ENCODE measurements at places on chromosomes 2 and 18.

DNA sequence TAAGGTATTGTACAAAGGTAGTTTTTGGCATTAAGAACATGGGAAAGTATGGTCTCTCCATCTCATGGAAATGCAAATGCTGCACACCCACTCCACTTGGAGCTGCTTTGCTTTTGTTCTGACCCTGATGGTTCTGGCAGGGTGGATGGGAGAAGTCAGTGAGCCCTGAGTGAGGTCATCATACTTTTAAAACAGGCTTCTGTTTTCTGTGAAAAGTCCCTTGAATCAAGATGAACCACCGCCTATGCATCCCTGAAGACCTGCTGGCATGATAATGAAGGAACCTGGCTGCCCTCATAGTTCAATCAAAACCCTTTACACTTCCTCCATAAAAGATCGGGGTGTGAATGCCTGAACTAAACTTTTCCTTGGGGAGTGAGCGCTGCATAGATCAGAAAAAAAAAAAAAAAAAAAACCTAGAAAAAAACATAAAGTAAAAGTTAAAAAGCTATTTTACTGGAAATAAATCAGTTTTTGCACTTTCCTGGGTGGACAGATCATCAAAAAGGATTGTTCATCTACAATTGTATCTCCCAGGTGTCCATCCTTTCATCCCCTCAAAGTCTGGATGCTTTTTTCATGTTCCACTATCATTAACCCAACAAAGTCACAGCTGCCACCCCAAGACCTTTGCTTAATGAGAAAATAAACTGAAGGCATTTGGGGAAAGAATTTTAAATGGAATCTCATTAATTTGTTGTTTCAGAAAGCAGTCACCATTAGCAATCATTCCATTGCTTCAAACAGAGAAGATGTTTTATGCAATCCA lies 728.1 kb upstream of the DDX18 start:
- no peak for DNase-seq

DNA sequence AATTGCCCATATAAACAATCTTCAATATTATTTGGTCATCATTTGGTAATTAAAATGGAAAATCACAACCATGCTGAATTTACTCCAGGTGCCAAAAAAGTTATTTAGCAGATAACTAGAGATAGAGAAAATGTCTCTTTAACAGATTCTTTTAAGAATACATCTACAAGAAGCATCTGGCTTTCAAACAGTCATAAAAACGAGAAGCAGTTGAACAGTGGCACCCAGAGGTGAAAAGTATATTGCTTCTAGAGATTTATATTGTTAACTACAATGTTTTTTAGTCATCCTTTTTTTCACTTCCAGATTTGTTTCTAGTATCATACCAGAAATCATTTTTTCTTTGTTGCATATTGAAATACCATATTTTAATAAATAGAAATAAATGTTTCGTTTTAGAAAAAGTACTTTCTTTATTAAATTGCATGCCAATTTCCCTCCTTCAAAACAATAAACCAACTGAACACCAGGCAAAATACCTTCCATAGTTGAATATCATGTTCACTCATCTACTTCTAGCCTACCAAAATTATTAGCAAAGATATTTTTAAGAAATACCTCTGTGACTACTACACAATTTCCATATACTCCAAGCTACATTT lies 65.4 kb upstream of the HNRNPA3 start:
- no peak for DNase-seq

GRCh38 chr2:99420751-99421299 lies 69.0 kb downstream of the REV1 start:
- no peak for DNase-seq

DNA sequence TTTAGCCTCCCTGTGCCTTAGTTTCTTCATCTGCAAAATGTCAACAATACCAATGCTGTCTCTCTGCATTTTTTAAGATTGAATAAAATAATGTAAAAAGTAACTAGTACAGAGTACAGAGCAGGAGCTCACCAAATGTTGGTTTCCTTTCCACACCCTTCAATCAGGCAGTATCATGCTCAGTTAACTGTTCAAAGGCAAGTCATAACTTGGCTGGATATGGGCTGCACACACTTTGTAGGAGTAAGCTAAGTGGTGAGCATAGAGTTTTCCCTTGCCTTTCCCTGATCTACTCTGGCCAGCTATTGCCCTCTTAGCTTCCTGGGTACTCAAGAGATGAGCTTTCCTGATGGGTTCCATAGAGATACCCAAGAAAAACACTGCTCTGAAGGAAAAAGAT lies 77.9 kb downstream of the CYBRD1 start:
- DNase-seq, result no peak

DNA sequence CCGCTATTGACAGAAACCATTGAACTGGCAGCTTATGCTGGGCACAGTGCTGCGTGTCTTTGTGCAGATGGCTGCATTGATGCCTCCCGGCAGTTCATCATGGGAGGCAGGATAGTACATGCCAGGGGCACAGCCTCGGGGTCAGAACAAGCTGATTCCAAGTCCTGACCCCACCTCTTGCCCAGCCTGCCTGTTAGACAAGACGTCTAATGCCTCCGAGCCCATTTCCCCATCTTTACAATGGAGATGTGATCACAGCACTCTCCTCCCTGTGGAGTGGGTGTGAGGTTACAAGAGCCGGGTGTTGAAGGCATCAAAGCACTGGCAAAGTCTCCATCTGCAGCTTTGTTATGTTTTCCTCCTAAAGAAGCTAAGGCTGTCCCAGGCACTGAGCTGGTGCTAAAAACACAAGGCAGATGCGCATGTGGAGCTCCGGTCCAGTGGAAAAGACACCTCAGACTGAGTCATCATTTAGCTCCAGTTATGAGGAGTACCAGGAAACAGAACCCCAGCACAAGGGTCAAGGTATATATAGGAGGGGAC lies 125.7 kb upstream of the EPAS1 start:
- peak; percentile 85 for DNase-seq

GRCh38 chr2:70356941-70357683 lies 55.2 kb upstream of the FAM136A start:
- no peak for DNase-seq

- no peak for DNase-seq
Measured at GRCh38 chr2:5695654-5696403, 3.6 kb downstream of the SOX11 start.

GRCh38 chr2:3588084-3588483 lies 6.8 kb upstream of the COLEC11 start:
- DNase-seq, result no peak

GRCh38 chr18:48194591-48195181 lies 214.5 kb downstream of the ZBTB7C start:
- no peak for DNase-seq

GRCh38 chr18:64474255-64474654 lies 325.4 kb upstream of the LINC00305 start:
- no peak for DNase-seq

DNA sequence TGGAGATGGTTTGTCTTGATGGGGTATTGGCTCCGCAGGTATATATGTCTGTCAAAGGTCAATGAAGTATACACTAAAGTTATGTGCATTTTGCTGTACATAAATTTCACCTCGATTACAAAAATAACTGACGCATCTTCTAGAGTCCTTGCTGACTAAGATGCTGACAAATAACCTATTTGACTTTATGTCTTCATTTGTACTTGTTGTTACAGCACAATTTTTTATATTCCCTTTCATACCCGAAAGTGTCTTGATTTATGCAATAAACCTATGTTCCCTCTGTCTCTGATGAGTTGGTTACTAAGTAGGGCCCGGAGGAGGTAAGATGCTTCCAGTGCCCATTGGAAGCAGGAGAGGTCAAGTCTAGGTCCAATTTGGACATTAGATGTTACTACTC lies 93.5 kb downstream of the COPS8 start:
- no peak for DNase-seq

- no peak for DNase-seq
Measured at GRCh38 chr2:203586696-203587095, 51.6 kb upstream of the RAPH1 start.

DNA sequence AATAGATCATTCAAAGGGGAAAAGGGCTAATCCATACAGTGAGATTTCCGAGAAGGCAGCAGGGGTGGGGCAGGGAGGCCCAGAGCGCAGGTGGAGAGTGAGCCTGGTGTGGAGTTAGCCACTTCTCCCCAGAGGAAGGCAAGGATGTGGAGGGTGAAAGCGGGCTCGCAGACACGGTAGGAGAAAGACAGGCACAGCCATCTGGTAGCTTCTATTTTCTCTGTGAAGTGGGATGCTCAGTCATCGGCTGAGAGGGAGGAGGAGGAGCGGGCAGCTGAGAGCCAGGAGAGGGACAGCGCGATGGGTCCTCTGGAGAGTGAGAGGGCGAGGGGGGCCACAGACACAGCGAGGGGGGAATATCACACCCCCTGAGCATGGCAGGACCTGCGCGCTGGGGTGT lies 153.3 kb upstream of the NDUFV2 start:
- no peak for DNase-seq

- DNase-seq, result no peak
Measured at GRCh38 chr18:59305295-59305694, 13.2 kb downstream of the CPLX4 start.

DNA sequence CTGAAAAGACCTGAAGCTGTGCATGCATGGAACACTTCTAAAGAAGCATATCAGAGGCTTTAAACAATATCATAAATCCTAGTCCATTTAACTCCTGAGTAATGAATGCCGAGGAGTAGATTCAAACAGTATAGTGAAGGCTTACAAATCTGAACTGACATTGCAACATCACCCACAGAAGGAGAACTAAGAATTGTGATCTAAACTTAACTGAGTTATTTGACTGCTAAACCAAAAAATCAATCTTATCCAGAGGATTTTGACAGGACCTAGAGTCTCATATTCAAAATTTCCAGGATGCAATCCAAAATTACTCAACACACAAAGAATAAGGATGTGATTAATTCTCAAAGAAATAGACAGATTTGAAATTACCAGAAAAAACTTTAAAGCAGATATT lies 181.0 kb downstream of the SLC39A10 start:
- no peak for DNase-seq

GRCh38 chr2:69911985-69912563 lies 2.8 kb upstream of the MXD1 start:
- DNase-seq, result no peak

- DNase-seq, result no peak
Measured at GRCh38 chr18:68728081-68728700, 13.3 kb upstream of the TMX3 start.

GRCh38 chr2:9354318-9354717 lies 69.0 kb downstream of the ITGB1BP1 start:
- DNase-seq, result no peak

- DNase-seq, result no peak
Measured at GRCh38 chr2:25690058-25690457, 16.7 kb upstream of the DTNB start.

- DNase-seq, result no peak
Measured at GRCh38 chr18:72899338-72899737, 31.6 kb upstream of the NETO1 start.

GRCh38 chr2:14743861-14744260 lies 111.3 kb downstream of the LRATD1 start:
- DNase-seq, result peak; percentile 21

- no peak for DNase-seq
Measured at GRCh38 chr2:202490479-202490878, 114.4 kb downstream of the BMPR2 start.

- no peak for DNase-seq
Measured at GRCh38 chr2:182587831-182588230, 128.2 kb upstream of the DNAJC10 start.

GRCh38 chr18:76687304-76687962 lies 134.9 kb upstream of the ZNF236 start:
- DNase-seq, result no peak

DNA sequence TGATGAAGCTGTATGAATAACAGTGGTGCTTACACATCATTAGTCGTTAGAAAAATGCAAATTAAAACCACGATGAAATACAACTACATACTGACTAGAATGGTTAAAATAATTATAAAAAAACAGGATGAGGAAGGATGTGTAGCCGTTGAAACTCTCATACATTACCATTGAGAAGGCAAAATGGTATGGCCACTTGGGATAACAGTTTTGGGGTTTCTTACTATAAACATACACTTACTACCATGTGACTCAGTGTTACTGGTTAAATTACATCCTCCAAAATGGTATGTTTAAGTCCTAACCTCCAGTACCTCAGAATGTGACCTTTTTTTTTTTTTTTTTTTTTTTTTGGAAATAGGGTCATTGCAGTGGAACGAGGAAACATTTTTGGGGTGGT lies 58.4 kb downstream of the UBE2E3 start:
- no peak for DNase-seq

DNA sequence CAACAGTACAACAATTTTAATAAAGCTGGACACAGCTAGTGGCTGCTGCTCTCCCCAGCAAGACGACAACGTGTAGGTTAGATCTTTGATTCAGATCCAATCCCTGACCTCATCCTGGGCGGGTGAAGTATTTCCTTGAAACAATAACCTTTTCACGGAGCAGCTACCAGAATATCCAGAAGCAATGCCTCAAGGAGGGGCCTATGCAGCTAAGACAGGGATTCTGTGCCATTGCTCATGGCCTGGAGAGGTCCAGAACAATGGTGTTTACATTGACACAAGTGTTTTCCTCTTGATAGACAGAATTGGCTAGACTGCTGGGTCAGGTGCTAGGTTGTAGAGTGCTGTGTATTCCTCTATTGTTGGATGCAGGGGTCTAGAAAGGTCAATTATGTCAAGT lies 520.1 kb downstream of the BCL11A start:
- no peak for DNase-seq

DNA sequence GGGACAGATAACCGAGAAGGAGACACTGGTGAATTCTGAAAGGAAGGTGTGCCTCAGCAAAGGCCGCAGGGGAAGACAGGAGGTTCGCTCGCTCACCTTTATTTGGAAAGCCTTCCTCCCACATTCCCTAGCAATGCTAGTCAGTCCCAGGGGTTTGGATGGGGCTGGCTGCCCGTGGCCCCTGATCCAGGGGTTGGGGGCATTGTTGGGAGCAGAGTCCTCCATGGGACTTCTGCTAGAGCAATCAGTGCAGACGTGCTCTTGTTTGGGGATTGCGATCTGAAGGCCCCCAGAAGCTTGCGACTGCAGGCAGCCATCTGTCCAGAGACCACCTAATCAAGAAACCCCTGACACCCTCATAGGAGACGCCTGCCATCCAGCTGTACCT lies 6.0 kb upstream of the CYP27C1 start:
- DNase-seq, result no peak

GRCh38 chr18:50715919-50716318 lies 103.9 kb downstream of the MRO start:
- no peak for DNase-seq

- DNase-seq, result no peak
Measured at GRCh38 chr18:13221869-13222855, 3.6 kb downstream of the LDLRAD4 start.

GRCh38 chr2:3476985-3477327 lies 42.4 kb downstream of the ADI1 start:
- no peak for DNase-seq

GRCh38 chr2:198534756-198535155 lies 730.4 kb downstream of the PLCL1 start:
- no peak for DNase-seq

GRCh38 chr18:6868033-6868432 lies 138.5 kb downstream of the ARHGAP28 start:
- no peak for DNase-seq

DNA sequence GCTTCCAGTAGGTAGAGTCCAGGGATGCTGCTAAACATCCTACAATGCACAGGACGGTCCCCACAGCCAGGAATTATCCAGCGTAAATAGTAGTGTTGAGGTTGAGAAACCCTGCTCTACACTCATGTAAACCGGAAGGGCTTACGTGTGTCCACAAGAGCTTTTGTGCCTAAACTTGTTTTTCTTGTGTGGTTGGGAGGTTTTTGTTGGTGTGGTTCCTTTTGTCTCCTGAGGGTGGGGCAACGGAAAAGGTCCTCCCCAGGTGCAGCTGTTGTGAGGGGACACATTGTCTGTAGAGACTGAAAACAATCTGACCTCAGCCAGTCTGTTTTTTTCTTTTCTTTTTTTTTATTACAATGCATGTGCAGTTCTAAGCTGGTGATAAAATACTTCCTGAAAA lies 72.7 kb upstream of the MGAT5 start:
- DNase-seq, result peak; percentile 58

GRCh38 chr2:229454934-229455631 lies 184.0 kb upstream of the PID1 start:
- peak; percentile 81 for DNase-seq

Data from keratinocyte (primary cell).